ENCODE measurements at places on chromosomes 5 and 9.

DNA sequence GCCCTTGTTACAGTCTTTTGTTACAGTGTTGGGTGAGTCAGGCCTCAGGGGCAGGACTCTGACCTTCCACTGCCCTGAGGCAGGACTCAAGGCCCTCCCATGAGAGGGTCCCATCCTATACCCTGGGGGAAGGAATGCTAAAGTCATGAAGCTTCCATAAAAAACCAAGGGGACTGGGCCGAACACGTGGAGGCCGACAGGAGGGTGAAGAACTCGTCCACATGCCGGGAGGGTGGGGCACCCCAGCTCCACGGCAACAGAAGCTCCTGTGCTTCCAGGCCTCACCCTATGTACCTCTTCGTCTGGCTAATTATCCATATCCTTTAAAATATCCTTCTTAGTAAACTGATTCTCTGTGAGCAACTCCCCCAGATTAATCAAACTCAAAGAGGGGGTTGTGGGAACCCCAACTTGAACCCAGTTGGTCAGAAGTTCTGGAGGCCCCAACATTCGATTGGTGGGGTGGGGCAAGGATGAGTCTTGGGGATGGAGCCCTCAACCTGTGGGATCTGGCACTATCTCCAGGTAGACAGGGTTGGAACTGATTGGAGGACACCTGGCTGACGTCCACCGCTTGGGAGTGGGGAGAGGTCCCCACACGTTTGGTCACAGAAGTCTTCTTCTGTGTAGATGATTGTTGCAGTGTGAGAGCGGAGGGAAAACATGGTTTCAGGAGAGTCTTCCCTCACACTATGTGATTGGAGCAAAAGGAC, 19.1 kb downstream of the MGAT1 start:
- no peak for DNase-seq

GRCh38 chr5:40416098-40416497, 263.6 kb upstream of the PTGER4 start:
- no peak for DNase-seq

DNA sequence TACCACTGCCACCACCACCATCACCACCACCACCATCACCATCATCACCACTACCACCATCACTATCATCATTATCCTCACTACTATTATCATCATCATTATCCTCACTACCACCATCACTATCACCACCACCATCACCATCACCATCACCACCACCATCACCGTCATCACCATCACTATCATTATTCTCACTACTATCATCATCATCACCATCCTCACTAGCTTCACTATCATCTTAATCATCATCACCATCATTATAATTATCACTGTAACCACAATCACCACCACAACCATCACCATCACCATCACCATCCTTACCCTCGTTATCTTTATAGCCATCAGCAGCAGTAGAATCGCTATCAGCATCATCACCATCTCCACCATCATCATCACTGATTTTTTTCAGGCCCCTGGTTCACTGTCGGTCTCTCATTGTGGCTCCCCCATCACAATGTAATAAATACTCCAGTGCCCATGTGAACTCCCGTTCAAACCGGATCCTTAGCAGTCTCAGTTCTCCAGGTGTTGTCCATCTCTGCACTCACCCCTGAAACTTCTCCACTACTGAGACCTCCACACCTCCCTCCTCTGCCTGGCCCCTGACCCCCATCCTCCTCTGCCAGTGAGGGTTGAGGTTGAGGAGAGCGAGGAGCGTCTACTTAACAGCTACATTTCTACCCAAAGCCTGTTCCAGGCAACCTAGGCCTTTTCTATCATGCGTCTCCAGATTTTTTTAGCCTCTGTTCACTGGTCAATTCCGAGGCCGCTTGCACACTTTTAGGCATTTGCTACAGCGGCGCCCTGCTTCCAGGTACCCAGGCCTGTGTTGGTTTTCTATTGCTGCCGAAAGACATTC, 238.2 kb downstream of the PBX3 start:
- DNase-seq, result no peak

DNA sequence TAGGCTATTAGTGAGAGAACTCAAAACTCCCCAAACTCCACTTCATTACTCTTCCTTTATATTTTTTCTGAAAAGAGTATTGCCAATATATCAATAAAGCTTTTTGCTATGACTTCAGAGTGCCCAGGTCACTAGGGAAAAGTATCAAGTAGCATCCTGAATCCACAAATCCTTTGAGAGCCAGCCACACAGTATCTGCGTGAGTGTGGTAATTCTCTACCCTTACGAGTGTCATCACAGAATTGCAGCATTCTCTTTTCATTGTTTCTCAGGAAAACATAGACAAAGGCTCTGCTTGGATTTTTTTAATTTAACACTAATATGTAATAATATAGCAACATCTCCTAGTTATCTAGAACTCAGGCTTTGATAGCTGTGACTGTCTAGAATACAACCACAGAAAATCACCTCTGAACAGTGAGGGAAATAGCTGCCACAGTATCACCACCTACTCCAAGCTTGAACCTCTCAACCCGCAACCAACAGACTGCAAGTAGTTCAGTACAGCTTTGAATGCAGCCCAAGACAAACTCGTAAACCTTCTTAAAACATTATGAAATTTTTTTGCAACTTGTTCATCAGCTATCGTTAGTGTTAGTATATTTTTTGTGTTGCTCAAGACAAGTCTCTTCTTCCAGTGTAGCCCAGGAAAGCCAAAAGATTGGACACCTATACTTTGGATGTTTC, 79.3 kb upstream of the CCDC152 start:
- DNase-seq, result no peak

GRCh38 chr5:134224888-134225779, 739 bp downstream of the PPP2CA start:
- DNase-seq, result peak; percentile 89

GRCh38 chr9:137353223-137354152, 51.4 kb upstream of the NRARP start:
- no peak for DNase-seq

DNA sequence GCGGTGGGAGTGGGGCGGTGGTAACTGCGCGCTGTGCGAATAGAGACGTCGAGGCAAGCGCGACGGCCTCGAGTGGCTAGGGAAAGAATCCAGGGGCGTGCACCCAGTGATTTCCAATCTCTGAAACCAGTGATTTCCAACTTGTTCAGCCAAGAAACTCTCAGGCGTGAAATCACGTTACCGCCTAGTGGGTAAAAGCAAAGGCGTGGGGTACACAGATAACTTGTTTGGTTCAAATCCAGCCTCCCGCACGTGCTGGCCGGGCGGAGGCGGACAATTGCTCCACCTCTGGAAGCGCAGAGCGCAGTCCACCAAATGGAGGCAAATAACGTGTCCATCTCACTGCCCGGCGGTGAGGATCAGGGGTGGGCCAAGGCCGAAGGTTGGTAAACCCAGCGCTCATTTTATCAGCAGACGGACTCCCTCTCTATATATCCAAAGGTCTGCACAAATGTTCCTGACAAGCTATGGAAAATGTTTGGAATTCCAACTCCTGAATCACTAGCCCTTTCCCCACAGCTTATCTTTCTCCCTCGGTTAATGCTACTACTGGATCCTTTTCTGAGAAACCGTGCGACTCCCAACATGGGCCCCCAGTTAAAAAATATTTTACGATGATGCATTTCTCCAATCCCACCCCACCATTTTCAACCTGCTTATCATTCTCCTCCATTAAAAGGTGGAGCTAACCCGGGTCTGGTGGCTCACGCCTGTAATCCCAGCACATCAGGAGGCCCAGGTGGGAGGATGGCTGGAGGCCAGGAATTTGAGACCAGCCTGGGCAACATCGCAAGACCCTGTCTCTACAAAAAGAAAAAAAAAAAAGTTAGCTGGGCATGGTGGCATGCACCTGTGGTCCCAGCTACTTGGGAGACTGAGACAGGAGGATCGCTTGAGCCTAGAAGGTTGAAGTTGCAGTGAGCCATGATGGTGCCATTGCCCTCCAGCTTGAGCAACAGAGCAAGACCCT, 950 bp upstream of the FNBP1 start:
- peak; percentile 42 for DNase-seq

DNA sequence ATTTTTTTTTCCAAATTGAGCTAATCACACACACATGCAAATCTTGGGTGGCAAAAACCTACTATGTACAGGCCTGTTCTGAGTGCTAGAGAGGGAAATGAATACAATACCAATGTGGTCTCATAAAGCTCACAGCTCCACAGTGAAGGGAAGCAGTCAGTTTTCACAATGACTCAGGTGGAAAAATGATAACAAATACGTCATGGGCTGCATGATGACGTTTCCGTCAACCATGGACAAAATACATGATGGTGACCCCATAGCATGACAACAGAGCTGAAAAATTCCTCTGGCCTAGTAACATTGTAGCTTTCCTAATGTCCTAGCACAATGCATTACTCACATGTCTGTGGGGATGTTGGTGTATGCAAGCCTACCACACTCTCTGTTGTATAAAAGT, 252.5 kb downstream of the TRIM32 start:
- no peak for DNase-seq

DNA sequence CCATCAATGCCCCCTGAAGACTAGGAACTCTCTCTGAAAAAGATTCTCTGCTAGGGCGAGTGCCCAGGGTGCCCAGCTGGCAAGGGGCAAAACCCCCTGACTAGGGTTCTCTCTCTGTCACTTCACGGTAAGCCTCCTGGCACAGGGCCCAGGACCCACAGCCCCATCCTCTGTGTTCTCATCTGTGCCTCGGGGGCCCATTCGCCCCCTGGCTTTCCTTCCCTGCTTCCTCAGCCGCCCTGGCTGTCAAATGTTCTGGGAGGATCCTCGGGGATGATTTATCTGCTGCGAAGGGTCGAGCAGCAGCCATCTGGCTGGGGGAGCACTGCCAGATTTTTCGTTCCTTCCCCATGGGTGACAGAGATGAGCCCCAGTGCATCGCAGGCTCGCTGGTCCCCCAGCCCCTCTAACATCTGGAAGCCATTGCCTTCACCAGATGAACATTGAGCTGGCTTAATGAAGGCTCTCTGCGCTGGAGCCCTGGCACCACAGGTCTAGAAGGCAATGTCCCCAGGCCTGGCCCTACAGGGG, 24.2 kb downstream of the HMCN2 start:
- no peak for DNase-seq

GRCh38 chr5:61275841-61276240, 56.2 kb upstream of the ZSWIM6 start:
- DNase-seq, result peak; percentile 72

GRCh38 chr5:102792705-102793104, 37.6 kb downstream of the PAM start:
- peak; percentile 34 for DNase-seq

DNA sequence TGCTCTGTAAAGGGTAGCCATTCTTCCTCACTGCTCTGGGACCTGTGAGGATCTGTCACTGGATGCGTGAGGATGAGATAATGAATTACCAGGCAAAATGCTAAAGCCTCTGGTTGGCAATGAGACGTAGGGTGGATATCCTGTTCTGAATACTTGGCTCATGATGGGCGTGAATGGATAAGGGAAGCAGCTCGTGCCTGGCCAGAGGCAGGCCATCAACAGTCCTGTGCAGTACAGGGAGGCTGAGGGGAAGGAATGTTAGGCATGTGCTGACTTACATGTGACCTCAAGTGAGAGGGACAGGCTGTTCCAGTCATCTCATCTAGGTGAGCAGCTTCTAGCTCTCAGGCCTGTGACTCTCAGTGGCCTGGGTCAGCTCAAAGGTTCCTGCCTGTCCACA, 172.8 kb downstream of the CARTPT start:
- DNase-seq, result peak; percentile 96

GRCh38 chr9:108086624-108087023, 597.1 kb upstream of the KLF4 start:
- no peak for DNase-seq

- peak; percentile 64 for DNase-seq
Measured at GRCh38 chr5:148776780-148777179, 49.6 kb upstream of the ADRB2 start.

- no peak for DNase-seq
Measured at GRCh38 chr5:132227235-132227484, 493 bp downstream of the P4HA2 start.

DNA sequence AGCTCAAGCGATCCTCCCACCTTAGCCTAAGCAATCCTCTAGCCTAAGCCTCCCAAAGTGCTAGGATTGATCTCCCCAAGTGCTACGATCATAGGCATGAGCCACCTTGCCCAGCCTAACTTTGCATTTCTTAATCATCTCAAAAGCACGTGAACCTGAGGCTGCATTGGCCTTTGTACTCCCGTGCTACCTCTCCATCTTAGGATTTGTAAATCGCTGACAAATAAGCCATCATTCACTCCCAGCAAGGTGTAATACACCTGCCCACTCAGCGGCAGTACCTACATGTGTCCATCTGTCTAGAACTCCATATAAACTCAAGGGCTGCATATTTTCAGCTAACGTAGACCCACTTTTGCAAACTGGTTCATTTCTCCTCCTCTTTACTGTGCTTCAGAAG, 2.8 kb downstream of the ANKH start:
- no peak for DNase-seq

DNA sequence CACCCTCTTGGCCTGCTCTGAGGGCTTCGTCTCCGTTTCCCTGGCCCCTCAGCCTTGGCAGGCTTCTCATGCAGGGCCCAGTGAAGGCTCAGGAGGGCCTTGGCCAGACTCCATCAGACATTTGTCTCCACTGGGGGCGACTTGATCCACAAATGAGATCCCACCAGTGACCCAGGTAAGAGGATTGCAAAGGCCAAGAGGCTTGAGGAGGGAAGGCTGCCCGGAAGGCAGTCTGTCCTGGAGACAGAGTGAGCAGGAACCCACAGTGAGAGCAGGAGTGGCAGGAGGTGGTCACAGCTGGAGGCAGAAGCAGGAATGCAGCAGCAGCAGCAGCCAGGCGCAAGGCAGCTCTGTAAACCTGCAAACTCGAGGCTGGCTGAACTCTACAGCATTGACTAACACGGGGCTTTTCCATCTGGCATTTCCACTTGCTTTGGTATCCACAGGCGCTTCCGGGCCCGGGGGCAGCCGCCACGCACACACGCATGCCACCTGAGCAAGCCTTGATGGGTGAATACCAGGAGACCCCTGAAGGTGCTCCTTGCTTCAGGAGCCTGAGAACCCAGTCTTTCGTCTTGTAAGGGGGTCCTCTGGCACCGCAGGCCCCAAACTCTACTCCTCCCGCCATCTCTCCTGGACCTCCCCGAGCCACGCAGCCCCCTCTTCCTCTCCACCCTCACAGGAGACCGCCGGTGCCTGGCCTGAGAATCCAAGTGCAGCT, 14.7 kb downstream of the MGAT1 start:
- peak; percentile 78 for DNase-seq

- DNase-seq, result no peak
Measured at GRCh38 chr9:88954066-88954465, 37.2 kb upstream of the S1PR3 start.

GRCh38 chr5:125215593-125215992, 469.2 kb upstream of the ZNF608 start:
- peak; percentile 37 for DNase-seq

GRCh38 chr5:123746683-123747360, 234.8 kb downstream of the CSNK1G3 start:
- DNase-seq, result no peak
